ENCODE measurements at places on chromosomes 11 and 22.
A peak's percentile ranks its signal among the peaks of the same experiment; 100 is the strongest.

DNA sequence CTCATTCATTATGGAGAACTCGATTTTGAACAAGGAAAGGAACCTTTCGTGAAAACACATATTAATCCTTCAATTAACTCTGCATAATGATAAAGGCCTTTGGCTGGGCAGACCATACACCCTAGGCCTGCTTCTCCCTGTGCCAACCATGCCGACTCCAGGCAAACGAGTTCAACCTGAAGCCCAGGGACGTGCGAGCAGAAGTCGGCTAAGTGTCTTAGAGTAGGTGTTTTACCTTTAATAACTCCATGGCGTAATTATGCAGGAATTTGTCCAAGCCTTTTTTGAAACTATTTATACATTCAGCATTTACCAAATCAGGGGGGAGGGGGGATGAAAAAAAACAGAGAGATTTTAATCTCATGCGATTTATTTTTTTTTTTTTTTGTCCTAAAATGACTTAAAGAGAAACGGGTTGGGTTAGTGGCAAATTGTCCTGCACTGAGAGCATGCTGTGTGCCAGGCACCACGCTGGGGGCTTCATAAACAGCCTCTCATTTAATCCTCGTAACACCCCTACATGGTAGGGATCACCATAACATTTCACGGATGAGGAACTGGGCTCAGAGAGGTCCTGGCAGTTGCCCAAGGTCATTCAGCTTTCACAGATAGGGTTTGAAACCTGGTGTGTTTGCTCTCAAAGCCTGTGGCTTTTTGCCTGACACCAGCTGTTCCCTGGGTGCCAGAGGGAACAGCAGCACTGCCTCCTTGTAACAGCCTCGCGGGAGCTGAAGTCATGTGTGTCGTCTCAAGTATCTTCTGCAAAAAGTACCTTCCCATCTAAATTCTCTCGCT lies 423.9 kb downstream of the MN1 start:
- no peak for DNase-seq

GRCh38 chr22:19114984-19115552 lies 7.1 kb downstream of the DGCR2 start:
- no peak for DNase-seq

GRCh38 chr11:20015529-20016427 lies 144.5 kb downstream of the DBX1 start:
- no peak for DNase-seq

DNA sequence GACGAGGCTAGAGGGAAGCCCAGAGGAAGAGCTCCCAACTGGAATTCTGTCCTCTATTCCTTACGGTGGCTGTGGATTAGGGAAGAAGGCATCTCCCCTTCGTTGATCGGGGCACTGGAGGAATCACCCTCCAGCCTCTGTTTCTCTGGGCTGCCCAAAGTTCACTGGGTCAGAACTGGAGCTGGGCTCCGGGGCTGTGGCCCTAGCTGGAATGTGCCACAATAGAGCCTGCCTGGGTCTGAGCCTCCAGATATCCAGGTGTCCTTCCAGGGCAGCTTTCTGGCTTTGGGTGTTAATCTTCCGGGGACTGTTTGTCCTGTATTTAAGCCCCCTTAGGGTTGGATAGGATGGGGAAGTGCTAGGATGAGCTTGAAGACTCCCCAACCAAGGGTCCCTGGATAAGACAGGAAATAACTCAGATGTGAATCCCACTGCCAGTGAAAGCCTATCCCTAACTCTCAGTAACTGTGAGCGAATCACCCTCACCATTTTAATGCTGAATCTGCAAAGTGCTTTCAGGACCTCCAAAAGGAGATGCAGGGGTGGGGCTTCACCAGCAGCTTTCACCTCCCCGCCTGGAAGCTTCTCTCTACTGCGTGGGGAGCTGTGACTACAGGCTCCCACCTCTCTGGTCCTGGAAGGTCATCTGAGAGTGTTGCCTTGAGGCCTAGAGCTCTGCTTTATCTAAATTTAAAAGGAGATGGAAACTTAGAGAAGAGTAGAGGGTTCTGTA lies 9.5 kb downstream of the YPEL4 start:
- DNase-seq = no peak

DNA sequence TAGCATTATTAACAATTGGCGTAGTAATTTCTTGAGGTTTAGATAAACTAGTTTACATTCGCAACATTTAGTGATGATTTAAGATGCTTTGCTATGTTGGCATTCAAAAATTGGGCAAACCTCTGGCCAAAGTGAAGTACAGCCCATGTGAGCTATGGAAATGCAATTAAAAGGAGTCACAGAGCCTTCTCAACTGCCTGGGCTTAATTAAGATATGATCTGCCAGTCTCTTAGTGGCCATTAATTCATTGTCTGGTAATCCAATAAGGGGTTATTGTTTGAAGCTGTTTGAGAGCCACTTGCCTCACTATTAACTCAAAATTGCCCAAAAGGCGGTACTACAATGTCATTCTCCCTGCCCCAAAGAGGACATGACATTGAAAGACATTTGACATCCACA lies 608.9 kb downstream of the NTM start:
- DNase-seq = no peak

DNA sequence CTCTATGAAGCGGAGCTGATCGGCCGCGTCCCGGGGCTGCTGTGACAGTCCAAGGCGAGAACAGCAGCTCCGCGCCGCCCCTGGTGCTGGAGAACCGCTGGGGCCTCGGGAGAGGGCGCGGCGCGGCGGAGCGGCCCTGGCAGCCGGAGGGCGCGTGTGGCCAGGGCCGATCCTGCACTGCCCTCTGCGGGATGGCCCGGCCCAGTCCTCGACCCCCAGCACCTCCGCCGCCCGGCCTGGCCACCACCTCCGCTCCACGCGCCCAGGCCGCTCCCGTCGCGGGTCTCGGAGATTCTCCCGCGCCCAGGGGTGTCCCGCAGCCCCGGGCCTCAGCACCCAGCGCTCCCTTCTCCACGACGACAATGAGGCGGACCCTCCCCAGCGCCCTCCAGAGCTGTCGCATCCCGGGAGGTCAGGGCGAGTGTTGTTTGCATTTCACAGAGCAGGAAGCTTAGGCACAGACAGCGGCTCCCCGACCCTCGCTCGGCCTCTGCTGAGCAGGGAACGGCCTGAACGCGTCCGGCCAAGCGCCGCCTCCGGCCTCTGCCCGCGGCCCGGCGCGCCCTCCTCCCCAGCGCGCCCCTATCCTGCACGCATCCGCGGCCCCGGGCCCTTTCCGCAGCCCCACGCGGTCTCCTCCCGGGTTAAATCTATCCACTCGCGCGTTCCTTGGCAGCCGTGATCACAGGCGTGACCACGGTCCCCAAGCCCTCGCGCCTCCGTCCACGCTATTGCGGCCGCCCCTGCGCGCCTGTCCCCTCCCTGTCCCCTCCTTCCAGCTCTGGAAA lies 109.7 kb downstream of the WNT7B start:
- DNase-seq = no peak

- peak; percentile 40 for DNase-seq
These were observed 21.8 kb downstream of the SERPING1 start for GRCh38 chr11:57619331-57619730.

DNA sequence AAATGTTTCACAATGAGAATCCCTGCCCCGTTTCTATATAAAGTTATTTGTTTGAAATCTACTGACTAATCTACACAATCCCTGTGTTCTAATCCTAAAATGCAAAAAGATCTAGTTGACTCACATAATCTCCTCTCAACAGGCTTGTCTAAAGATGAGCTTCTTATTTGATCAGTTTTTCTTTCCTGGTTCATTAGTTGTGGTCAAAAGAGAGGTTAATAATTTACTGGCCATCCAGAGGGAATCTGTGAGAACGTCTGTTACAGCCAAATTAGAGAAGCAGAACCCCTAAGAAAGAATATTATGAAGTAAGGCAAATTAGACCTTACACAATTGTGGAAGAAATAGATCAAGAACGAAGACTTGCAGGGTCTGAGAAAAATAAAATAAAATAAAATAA lies 173.7 kb upstream of the ANO3 start:
- no peak for DNase-seq

GRCh38 chr11:83033972-83034672 lies 37.6 kb downstream of the RAB30 start:
- peak; percentile 54 for DNase-seq

DNA sequence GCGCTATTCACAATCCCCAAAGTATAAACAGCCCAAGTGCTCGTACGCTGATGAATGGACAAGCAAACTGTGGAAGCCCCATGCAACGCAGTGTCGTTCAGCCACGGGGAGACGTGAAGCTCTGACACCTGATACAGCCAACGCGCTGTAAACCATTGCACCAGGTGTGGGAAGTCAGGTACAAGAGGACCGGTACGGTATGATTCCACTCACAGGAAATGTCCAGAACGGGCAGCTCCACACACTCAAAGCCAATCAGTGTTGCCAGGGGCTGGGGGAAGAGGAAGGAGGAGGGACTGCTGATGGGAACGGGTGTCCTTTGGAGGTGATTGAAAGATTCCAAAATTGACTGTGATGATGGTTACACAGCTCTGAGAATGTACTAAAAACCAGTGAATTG lies 64.5 kb downstream of the BRD1 start:
- no peak for DNase-seq

GRCh38 chr22:49554741-49555140 lies 272.9 kb downstream of the BRD1 start:
- no peak for DNase-seq

DNA sequence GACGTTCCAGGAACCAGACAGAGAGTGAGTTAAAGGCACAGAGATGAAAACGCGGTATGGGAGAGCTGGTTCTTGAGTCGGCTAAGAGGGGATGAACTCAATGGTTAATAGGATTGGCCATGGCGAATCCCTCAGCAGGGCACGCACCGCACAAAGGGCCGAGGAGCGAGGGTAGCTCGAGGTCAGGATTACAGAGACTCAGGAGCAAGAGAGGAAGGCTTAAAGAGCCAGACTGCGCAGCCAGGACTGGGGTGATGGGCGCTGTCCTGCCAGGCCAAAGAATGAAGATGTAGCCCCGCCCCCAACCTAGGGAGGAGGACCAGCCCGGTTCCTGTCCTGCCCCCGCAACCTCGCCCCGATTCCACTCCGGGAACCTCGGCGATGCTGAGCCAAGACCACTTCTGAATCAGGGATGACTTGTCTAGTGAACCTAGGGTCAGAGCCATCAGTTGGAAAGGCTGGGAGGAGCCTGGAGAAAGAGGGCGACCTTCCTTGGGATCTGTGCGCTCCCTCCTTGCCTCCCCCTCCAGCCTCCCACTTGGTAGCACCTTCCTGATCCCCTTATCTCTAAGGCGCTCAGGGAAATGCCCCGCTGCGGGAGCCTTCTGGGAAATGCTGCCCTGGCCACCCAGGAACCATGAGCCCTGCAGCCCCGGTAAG lies at the start of gene PLEKHB1:
PLEKHB1 (plus strand) TSS at position 610 of the 660 bp plus-strand sequence; CDS start at position 638, 28 bp downstream.
- no peak for DNase-seq

GRCh38 chr22:26259510-26259909 lies 90.2 kb downstream of the SEZ6L start:
- DNase-seq = peak; percentile 14

DNA sequence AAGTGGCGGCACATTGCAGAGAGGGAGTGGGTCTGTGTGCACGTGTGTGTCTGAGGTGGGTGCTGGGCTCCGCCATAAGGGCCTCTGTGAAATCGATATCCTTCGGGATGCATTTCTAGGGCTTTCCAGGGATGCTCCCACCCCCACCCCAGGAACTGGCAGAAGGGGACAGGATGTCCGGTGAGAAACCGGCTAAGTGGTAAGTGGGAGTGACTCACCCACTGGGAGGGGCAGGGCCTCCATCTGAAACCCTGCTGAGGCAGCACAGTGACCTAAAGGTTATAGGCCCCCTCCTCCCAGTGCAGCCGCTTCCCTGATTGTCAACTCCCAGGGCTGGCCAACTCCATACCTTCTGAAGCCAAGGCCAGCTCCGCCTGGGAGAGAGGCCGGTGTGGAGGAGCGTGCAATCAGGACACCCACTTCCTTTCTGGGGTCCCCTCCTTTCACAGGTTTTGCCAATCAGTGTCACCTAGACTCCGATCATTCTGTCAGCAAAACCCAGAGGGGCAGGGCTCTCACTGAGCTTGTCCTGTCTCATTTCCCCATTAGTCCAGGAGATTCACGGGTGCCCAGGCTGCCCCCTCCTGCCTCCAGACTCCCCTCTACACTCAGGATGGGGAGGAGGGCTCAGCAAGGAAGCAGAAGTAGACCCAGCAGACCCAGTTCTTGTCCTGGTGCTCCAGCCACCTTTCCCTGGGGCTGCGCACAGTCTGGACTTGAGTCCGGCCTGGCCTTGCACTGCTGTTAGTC lies 44.5 kb downstream of the NECTIN1 start:
- DNase-seq = no peak

DNA sequence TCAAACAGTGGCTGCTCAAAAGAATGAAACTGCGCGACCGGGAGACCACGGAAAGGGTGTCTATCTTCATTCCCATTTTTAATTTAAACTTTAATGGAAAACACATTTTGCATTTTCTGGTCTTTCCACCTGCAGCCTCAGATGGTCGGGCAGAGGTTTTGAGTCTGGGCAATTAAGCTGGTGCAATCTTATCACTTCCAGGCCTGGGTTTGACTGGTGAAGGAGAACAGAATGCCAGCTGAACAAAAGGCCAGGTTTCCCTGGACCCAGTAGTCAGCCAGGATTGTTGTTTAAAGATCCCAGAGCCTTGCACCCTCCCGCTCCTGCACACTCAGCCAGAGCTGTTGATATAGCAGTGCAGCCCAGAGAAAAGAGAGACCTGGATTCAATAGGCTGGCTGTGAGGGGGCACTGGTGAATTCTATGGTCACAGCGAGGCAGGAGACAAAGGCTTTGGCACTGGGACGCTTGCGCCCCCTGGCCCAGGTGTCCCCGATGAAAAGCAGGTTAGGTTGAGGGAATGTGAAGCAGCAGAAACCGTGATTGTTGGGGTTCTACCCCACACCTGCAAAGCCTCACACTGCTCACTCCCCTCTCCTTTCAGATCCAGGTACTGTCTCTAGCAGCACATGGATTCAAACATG lies 83.6 kb downstream of the FLI1 start:
- no peak for DNase-seq

GRCh38 chr11:45324459-45324858 lies 38.3 kb upstream of the SYT13 start:
- no peak for DNase-seq

GRCh38 chr22:21926728-21927127 lies 25.9 kb downstream of the PPM1F start:
- DNase-seq = no peak

GRCh38 chr11:128497061-128497775 lies 90.1 kb downstream of the ETS1 start:
- no peak for DNase-seq

Data from erythroblast (primary cell).